ENCODE measurements at places on chromosomes 13 and 19.

- no peak for DNase-seq
These were observed 8.2 kb upstream of the LATS2 start for GRCh38 chr13:21069561-21070004.

GRCh38 chr13:51246418-51247277 lies 24.4 kb downstream of the FAM124A start:
- peak; percentile 59 for DNase-seq

GRCh38 chr19:11594084-11594483 lies 3.2 kb upstream of the ZNF627 start:
- no peak for DNase-seq

DNA sequence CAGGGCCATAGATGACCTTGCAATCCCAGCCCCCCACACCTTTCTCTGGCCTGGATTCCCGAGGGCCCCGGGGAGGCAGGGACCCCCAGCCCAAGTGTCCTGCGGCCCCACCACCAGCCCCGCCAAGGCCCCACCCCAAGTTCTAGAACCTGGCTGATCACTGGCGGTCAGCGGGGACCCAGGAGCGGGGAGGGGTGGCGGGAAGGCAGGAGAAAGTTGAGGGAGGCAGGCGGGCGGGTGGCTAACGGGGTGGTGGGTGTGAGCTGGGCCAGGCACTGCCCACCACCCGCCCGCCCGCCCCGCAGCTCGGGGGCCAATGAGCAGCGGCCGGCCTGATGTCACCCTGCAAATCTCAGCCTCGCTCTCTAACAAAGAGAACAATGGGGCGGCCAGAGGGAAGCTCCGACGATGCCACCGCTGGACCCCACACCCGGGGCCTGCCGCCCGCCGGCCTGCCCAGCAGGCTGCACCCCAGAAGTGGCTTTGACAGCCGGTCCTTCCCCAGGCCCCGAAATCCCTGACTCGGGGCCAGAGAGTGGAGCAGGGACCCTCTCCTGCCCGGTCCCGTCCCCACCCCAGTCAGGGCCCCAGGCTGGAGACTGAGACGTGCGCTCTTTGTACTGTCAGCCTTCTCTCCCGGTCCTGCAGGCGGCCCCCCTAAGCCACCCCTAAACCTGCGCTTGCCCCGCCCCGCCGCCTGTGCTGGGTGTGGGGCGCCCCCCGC lies 1.6 kb downstream of the MEX3D start:
- peak; percentile 70 for DNase-seq

- DNase-seq: no peak
These were observed 59.9 kb downstream of the TBC1D4 start for GRCh38 chr13:75422028-75422427.

DNA sequence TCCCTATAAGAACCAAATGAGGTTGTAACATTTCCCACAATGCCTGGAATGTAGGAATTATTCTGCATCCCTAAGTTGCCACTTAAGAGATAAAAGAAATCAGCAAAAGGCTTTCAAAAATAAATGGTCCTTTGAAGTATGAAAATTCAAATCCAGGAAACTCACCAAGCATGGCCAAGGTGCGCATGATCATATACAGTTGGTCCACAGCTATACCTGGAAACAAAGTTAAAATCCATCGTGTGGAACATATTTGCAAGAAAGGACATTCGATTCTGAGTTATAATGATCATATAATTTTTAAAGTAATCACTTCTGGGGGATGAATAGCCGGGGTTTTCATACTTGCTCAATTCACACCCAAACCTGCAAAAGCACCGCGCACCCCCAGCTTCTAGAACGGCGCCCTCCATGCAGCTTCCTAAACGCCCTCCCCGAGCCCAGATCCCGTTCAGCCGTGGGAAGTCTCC lies 525 bp downstream of the CARS2 start:
- no peak for DNase-seq

DNA sequence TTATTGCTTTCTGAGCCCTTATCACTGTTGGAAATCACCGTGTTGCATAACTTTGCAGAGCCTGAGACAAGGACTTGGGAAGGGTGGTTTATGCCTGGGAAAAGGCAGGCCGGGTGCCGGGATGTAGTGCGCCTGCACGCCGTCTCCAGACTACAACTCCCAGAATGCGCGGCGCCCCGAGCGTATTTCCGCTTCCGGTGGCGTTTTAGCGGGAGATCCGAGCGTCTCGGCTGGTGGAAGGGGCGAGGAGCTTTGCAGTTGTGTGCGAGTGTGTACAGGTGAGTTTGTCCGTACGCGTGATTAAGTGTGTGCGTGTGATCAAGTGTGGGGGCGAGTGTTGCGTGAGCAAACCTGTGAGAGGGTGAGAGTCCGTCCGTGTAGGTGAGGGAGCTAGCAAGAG lies 75.4 kb downstream of the PEG3 start:
- peak; percentile 73 for DNase-seq

GRCh38 chr13:111114362-111115060 lies 599 bp upstream of the ARHGEF7 start:
- DNase-seq: no peak

DNA sequence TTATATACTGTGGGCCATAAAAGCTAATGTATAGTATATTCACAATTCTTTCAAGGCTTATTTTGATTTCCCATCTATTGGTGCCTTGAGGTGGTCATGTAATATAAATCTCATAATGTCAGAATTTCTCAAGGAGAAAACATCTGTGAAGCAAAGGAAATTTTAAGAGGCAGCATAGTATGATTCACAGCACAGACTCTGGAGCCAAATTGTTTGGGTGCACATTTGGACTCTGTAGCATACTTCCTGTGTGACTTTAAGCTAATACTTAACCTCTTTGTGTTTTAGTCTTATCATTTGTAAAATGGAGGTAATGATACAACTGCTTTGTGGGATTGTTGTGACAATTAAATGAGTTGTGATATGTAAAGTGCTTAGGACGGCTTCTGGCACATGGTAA lies 67.6 kb downstream of the PIBF1 start:
- no peak for DNase-seq

GRCh38 chr19:39236527-39236926 lies 8.3 kb downstream of the IFNL3 start:
- no peak for DNase-seq

DNA sequence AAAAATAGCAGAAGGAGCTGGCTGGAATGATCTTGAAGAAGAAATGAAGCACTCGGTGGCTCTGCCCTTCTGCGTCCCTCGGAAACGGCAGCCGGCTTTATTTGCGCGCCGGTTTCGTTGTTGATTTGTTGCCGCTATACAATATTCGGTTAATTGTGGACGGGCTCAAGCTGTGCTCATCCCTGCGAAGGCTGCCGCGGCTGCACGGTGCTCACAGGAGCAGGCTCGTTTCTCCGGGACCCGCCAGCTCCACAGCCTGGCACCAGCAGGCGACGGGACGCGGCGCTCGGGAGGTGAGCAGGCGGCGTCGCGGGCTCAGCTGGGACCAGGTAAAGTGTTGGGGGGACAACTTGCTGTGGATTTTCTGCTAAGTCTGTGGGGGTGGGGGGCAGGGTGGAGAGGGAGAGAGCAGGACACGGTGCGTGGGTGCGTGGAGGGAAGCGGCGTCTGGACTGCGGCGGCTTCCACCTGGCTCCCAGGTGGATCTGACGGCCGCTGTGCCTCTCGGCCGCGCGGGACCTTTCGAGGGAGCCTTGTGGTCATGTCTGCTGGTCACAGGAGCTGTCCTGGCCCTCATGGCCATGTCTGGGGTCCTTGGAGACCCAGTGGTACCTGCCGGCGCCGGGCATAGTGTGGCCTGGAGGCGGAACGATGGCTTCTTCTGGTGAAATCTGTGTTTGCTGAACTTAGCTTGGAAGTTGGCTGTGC lies 90.9 kb downstream of the TEX29 start:
- no peak for DNase-seq

DNA sequence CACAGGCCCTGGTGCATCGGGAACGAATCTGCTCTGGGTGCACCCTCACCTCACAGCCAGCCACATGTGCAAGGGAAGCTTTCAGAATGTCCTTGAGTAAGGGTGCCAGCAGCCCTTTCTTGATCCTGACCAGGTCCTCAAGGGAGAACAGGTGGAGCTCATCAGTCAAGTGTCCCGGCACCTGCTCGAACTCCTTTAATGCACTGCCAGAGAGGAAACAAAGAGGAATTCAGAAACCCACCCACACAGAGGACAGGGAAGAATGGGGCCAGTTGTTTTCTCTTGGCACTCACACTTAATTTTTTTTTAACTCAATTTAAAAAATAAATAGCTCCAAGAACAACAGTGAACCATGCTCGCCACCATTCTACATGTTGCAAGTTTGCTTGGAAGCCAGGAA lies 41.7 kb downstream of the RUBCNL start:
- DNase-seq: no peak

- DNase-seq: no peak
These were observed 69.8 kb upstream of the SERP2 start for GRCh38 chr13:44303681-44304432.

DNA sequence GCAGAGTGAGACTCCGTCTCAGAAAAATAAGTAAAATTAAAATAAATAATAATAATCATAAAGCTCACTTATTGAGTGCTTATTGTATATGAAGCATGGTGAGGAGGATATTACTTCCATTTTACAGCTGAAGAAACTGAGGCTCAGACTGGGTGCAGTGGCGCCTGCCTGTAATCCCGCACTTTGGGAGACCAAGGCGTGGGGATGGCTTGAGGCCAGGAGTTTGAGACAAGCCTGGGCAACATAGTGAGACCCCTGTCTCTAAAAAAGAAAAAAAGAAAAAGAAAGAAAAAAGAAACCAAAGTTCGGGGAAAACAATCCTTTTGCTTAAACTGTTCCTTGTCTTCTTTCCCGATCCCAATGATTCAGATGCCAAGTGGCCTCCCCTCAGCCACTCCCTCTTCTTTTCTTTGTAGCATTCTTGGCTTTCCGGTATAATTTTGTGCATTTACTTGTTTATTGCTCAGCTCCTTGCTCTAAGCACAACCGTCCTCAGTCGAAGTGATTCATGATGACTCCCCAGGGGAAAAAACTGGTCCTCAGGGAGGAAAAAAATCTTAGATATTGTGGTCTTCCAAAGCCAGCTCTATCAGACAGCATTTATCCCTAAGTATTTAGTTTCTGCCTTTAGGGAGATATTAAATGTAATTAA lies 965 bp upstream of the EIF3G start:
- no peak for DNase-seq

DNA sequence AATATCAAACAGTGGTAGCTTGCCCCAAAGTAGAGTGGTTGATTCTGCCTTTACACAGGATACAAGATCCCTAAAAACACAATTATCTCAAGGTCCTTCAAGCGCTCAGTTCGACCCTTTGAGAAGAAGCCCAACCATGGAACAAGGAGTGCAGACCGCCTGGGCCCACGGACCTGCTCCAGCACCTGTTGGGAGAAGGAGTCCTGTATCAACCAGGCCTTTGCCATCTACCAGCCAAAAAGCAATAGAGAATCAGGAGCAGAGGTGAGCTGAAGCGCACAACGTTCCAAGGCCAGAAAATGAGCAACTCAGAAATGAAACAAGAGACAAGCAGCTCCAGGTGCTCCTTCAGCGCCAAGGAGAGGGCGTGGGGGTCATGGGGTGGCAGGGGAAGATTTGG lies 6.3 kb upstream of the LILRB3 start:
- DNase-seq: no peak

- no peak for DNase-seq
These were observed 1071.2 kb downstream of the EFNB2 start for GRCh38 chr13:105464249-105464648.

- DNase-seq: no peak
These were observed 18.6 kb upstream of the TIMM44 start for GRCh38 chr19:7961920-7962626.

DNA sequence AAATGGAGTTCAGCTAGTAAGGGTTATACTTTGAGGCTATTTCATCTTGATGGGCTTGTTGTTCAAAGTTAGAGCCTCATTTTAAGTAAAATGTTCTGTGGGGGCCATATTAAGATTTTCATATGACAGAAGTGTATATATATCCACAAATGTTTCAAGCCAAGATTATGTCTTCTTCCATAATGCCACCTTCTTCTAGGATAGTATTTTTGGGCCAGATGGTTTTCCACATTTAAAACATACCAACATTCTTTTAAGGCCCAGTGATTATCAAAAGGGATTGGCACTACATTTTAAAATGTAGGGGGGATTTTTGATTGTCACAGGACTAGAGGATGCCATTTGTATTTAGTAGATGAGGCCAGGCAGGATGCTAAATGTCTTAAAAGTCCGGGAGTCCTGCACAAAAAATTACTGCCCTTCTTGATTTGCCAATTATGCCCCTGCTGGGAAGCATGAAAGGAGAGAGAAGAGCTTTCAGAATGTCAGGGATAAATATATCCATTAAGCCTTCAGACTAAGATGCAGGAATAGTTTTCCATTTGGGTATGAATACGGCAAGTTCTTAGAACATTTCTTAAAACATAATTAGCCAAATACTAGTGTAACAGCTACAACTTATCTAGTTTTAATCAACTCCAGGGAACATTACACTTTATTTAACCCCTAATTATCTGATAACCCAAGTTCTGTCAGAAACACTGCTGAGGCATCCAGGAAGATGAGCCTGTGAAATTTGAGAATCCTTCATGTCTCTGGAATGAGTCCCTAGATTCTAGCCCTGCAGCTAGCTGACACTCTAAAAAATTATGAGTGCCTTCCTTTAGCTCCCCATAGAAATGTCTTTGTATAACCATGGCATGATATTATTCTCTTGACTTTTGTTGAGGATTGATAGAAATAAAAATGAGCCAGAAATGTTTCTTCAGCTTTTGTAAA lies 34.0 kb downstream of the ITM2B start:
- DNase-seq: no peak

DNA sequence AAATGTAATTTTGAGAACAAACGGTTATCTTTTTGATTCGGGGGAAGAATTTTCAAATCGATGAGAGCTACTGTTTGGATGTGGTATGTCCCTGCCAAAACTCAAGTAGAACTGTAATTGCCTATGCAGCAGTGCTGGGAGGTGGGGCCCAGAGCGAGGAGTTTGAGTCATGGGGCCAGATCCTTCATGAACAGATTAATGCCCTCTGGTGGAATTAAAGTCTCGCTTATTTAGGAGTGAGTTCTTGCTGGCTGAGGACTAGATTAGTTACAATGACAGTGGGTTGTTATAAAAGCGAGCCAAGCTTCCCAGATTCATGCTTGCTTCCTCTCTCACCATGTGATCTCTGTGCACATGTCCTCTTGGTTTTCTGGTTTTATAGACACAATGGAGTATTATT lies 11.8 kb upstream of the PRR20A start:
- DNase-seq: no peak

GRCh38 chr19:49746206-49746958 lies 16.7 kb downstream of the TSKS start:
- no peak for DNase-seq

GRCh38 chr13:58594747-58595600 lies 963.4 kb downstream of the PCDH17 start:
- DNase-seq: no peak

DNA sequence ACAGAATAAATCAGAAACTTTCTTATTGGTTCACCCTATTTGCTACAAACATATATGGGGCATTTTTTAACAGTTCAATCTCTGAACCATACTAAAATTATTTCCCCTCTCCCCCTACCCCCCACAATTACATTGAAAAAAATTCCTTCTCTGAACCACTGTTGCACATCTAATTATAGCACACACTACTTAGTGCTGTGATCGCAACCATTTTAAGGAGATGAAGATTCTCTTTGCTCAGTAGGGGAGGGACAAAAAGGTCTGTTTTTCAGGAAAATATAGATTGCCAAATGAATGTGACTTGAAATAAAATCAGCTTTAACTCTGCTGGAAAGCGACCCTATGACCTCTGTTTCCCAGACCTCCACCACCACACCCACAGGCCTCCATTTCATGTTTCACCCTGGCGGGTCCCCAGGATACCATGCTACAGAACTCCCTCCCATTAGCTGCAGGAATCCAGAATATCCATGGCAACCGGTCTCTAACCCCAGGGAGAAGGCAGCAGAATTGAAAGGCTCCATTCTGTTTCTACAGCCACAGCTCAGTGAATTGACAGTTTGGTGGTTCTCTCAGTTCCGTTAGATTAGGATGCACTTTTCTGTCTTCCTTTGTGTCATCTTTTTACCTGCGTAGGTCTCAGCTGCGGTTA lies 286.3 kb downstream of the TBC1D4 start:
- DNase-seq: no peak
